NCI-H1417 (cell line): ENCODE measurements at places on chromosomes 1 and 21.

DNA sequence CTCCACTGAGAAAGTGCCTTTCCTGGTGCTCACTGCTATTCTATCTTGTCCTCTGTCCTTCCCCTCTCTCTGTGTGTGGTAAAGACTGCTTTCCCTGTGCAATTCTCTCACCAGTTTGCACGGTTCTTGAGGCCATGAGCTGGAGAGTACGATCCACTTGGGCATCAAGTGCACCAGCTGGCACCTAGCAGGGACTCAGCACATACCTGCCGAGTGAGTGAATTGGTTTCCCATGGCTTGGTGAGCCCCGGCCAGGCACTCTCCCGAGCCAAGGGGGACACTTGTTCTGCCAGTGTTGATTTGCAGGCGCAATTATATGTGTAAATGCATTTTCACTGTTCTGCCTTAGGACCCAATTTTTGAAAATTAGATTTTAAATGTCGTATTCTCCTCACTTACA lies 313.5 kb downstream of the DISC1 start:
- DNase-seq, result peak; percentile 35

DNA sequence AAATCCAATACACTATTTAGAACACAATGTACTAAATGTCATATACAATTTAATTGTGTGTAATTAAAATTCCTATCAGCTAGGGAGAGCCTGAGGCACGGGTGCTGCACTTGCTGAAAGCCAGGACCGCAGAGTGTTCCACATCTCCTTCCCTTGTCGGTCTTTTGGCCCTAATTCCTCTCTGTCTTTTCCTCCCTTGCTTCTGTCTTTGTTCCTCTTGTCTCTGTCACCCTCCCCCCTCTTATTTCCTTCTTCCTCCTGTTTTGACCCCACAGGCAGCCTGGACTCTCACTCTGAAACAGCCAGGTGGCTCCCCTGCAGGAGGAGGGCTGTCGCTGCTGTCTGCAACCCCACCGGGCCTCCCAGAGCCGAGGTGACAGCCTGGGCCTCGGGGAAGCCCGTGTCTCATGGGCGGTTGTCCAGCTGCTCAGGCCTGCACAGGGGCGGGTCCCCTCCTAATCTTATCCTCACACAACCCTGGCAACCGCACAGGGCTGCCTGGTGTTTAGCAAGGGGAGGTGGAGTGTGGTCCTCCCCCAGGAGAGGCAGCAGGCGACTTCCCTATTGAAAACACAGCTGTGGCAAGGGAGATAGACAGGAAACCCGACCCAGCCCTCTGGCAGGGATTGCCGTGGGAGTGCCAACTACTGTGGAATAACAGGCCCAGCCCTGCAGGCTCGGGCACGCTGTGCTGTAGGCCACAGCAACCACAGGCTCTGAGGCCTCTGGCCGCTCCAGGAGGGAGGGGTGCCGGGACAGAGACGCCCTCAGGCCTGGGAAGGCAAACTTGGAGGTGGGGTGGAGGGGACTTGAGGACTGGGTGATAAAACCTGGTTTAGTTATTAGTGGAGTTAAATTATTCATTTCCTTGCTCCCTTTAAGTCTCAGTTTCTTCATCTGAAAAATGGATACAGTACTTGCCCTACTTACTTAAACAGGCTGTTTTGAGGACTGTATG lies 68.8 kb upstream of the WDR26 start:
- peak; percentile 24 for DNase-seq

DNA sequence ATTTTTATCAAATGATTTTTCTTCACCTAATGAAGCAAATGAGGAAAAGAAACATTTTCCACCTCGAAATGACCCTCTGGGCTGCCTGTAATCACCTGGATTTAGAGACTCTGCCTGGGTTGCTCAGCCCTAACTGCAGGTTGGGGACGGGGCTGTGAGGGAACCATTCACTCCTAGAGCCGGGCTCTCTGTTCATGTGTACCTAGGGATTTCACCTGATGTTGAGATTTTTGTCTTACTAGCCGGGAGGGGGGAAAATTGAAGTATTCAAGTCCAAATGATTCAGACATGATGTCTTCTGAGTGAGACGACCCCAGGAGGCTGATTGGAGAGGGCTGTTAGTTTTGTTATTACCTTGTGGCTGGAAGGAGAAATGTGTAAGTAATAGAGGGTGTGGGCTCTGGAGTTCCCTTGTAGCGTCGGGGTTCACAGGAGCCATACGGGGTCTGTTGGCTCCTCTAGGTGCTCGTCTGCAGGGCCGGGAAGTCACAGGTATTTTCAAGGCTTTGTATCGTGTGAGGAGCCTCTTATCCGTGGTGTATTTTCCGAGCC lies 42.3 kb upstream of the PWP2 start:
- DNase-seq, result no peak

DNA sequence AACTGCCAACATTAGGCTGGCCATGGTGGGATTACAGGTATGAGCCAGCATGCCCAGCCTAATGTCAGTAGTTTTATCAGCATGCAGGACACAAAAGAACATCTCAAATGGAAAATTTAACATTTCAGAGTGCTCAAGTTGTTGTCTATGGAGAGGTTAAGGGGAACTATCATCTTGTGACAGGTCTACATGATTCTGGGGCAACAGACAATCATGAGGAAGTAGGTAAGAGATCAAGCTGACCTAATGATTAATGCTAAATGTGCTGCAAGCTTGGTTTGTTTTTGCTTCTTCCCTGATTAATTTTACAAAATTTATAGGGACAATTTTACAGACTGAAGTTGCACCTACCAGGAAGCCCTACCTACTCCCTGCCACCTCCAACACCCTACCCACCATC lies 36.6 kb downstream of the FMO4 start:
- no peak for DNase-seq
